D341Med (cell line): ENCODE measurements at places on chromosomes 1 and 21.

DNA sequence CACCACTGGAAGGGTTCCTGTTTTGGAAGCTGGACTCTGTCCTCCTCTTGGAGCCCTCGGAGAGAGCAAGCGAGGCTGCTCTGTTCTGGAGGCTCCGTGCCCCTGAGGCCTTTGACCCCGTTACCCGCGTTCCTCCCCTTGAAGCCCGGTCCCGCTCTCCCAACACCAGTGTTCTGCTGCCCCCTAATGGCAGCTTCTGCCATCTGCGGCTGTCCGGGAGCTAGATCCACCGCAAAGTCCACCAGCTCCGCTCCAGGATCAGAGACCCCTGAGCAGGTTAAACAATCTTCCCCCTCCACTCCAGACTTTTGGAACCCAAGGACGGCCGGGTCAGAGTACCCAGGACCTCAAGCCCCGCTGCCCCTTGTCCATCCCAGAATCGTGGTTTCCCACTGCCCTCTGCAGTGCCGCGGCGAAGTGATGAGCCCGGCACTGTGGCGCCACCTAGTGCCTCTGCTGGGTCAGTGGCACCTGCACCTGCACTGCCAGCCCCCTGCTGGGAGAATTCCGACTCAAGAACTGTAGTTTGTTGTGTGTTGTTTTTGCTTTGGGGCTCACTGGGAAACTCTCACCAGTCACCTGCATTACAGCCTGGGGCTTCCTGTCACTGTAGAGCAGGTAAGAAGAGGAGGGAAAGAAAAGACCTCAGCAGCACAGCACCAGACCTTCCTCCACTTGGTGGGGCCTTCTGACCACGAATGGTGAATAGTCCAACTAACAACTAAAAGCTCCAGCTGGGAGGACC is 63.5 kb upstream of the NFASC start:
- DNase-seq: peak; percentile 95

- no peak for DNase-seq
Observed at GRCh38 chr1:67919274-67920072, 86.2 kb upstream of the GNG12 start.

GRCh38 chr1:178088651-178089050 is 5.3 kb upstream of the RASAL2 start:
- no peak for DNase-seq

DNA sequence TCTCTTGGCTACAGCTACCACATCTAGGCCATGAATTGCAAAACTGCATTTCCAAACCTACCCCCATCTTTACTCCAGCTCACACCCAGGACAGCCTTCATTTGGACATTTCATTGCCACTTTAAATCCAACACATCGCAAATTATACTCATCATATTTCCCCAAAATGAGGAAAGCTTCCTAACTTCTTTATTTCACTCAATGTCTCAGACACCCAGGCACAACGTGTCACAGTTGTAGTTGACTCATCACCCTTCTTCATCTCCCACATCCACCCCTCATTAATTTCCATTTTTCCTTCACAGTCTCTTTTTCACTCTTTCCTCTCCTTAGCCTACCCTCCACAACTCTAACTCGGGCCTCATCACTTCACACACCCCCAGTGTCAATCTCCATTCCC is 6.7 kb downstream of the OTUD7B start:
- DNase-seq: no peak
